Pancreas (tissue), 10 donors: ENCODE measurements at places on chromosomes 1 and 21. TPM values are rescaled to one million over a fixed set of nuclear protein-coding genes. Genes with fewer than 3 reads are reported as not detected.

- no peaks in the 10 kb centered on the region for H3K4me1 ChIP-seq
- H3K27me3 ChIP-seq: no peaks in the 10 kb centered on the region
- DNase-seq: no peak
- no peak overlapping the region for H3K4me3 ChIP-seq
- H3K27ac ChIP-seq: no peak overlapping the region
Measured at GRCh38 chr1:59083946-59084865, 212.7 kb upstream of the FGGY start.

GRCh38 chr1:151311589-151312331 lies 15.5 kb downstream of the PI4KB start:
- peak; percentile 45 for DNase-seq
- no peak overlapping the region for H3K4me3 ChIP-seq
- no peaks in the 10 kb centered on the region for H3K4me1 ChIP-seq
- peak overlapping the region; percentile 62 for H3K27ac ChIP-seq
- peaks cover 38% of the 10 kb centered on the region for H3K36me3 ChIP-seq
- H3K27me3 ChIP-seq: no peaks in the 10 kb centered on the region

DNA sequence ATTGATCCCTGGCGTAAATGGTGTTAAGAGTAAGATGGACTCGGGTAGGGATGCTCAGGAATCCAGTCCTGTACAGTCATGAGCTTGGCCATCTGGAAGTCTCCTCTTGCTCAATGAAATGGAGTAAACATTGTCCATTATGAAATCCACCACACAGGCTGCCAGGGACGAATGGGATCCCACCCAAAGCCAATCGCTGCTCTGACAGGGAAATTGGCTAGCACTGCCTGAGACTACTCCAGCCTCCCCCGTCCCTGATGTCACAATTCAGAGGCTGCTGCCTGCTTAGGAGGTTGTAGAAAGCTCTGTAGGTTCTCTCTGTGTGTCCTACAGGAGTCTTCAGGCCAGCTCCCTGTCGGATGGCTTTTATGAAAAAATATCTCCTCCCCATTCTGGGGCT lies at the start of gene HSD11B1:
Gene HSD11B1, plus strand, starts transcription at position 263 of the 400 bp plus-strand sequence. Its CDS starts 97 bp downstream, at position 360.
- no peaks in the 10 kb centered on the region for H3K27me3 ChIP-seq
- H3K4me1 ChIP-seq: no peaks in the 10 kb centered on the region
- H3K36me3 ChIP-seq: no peaks in the 10 kb centered on the region
- no peak within 1 kb of the TSS for H3K4me3 ChIP-seq
- no peak within 1 kb of the TSS for H3K27ac ChIP-seq

- no peak for DNase-seq
- no peaks in the 10 kb centered on the region for H3K4me1 ChIP-seq
- H3K4me3 ChIP-seq: no peak overlapping the region
- H3K36me3 ChIP-seq: no peaks in the 10 kb centered on the region
- no peaks in the 10 kb centered on the region for H3K27me3 ChIP-seq
Measured at GRCh38 chr1:100924212-100924611, 28.3 kb downstream of the SLC30A7 start.

DNA sequence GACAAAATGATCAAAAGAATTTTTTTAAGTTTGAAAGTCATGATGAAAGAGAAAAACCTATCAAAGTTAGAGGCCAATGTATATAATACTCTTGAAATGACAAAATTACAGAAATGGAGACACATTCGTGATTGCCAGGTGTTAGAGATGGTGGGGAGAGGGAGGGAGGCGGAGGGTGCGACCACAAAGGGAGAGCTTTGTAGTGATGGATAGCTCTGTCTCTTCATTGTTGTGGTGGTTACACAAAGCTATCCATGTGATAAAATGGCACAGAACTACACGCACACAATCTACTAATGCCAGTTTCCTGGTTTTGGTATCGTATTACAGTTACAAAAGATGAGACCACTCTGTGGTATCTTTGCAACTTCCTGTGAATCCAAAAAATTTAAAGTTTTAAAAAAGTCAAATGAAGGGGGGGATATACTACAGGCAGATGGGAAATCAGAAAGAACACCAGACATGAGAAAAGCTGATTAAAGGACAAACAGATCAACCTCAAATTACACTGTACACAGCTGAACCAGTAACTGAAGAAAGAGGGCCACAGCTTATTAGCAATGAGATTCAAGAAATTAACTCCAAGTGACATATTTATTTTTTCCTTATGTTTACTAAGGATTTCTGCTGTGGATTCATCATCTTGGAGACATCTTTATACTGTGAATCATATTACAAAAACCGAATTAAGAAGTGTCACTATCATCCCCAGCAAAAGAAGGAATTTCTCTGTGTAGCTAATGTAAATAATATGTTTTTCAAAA lies 199.1 kb downstream of the SLC45A1 start:
- peaks cover 4% of the 10 kb centered on the region for H3K4me1 ChIP-seq
- H3K36me3 ChIP-seq: no peaks in the 10 kb centered on the region
- H3K27ac ChIP-seq: no peak overlapping the region

GRCh38 chr1:221725735-221726672 lies 15.9 kb downstream of the DUSP10 start:
- no peaks in the 10 kb centered on the region for H3K36me3 ChIP-seq
- peaks cover 20% of the 10 kb centered on the region for H3K4me1 ChIP-seq
- DNase-seq: no peak
- H3K27me3 ChIP-seq: no peaks in the 10 kb centered on the region
- H3K4me3 ChIP-seq: no peak overlapping the region

DNA sequence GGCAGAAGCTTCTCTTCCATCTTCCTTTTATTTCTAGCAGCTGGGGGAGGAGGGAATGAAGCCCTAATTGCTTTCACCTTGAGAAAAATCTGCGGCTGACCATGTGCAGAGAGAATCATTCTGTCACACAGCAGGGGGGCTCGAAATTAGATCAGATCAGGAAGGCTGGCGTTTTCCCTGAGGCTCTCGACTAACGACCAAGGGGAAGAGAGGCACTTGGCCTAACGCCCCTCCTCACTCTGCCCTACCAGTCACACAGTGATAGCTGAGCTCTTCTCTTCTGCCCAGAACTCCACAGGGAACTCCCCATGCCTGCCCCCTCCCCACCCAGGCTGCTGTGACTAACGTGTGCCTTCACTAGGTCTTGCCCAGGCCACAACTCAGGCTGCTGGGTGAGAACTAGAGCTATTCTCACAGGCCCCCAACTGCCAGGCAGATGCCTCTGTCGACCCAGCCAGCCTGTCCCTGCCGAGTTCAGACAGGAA lies 26.5 kb upstream of the KHDRBS1 start:
- H3K36me3 ChIP-seq: no peaks in the 10 kb centered on the region
- DNase-seq: no peak
- H3K27ac ChIP-seq: no peak overlapping the region
- H3K4me3 ChIP-seq: no peak overlapping the region
- no peaks in the 10 kb centered on the region for H3K27me3 ChIP-seq

DNA sequence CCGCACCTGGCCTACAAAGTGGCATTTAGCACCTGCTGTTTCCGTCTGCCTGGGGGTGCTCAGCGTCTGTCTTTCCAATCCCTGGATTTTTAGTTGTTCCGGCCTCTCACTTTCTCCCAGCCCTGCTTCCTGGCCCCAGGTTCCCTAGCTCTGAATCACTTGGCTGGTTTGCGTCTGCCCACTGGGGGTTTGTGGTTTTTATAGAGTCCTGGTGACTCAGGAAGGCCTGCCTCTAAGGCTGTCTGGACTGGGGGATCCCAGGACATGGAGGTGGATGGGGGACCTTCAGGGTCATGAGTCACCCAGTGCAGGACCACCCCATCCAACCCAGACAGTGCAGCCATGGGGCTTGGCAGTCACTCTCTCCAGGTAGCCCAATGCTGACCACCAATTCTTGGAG lies 53.5 kb downstream of the MRPL37 start:
- H3K4me3 ChIP-seq: no peak overlapping the region
- H3K27me3 ChIP-seq: no peaks in the 10 kb centered on the region
- no peaks in the 10 kb centered on the region for H3K36me3 ChIP-seq
- no peaks in the 10 kb centered on the region for H3K4me1 ChIP-seq

- DNase-seq: no peak
- H3K27ac ChIP-seq: no peak overlapping the region
- H3K4me1 ChIP-seq: no peaks in the 10 kb centered on the region
- no peaks in the 10 kb centered on the region for H3K27me3 ChIP-seq
- no peaks in the 10 kb centered on the region for H3K36me3 ChIP-seq
Measured at GRCh38 chr1:11728126-11728806, 7.7 kb upstream of the AGTRAP start.

- no peak overlapping the region for H3K27ac ChIP-seq
- no peaks in the 10 kb centered on the region for H3K4me1 ChIP-seq
- H3K36me3 ChIP-seq: no peaks in the 10 kb centered on the region
- no peaks in the 10 kb centered on the region for H3K27me3 ChIP-seq
Measured at GRCh38 chr1:87686136-87686495, 357.4 kb downstream of the LMO4 start.

DNA sequence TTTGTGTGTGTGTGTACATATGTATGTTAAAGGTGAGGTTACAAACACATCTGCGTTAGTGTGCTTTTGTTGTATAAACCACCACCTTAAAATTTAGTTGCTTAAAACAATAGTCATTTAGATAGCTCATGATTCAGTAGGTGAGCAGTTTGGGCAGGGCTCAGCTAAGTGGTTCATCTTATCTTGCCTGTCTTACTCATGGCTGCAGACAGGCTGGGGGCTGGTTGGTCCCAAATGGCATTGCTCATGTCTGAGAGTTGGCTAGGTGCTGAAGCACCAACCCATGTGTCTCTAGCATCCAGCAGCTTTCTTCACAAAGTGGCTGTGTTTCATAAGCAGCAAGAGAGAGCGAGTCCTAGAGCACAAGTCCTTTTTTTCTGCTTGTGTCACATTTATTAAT lies 91.4 kb downstream of the MACF1 start:
- no peak for DNase-seq
- H3K4me1 ChIP-seq: peaks cover 21% of the 10 kb centered on the region
- H3K27me3 ChIP-seq: no peaks in the 10 kb centered on the region
- H3K36me3 ChIP-seq: no peaks in the 10 kb centered on the region
- no peak overlapping the region for H3K4me3 ChIP-seq
- no peak overlapping the region for H3K27ac ChIP-seq

- no peaks in the 10 kb centered on the region for H3K36me3 ChIP-seq
- H3K27ac ChIP-seq: no peak overlapping the region
- no peak for DNase-seq
- H3K4me1 ChIP-seq: no peaks in the 10 kb centered on the region
- H3K4me3 ChIP-seq: no peak overlapping the region
- H3K27me3 ChIP-seq: no peaks in the 10 kb centered on the region
Measured at GRCh38 chr1:204706838-204707509, 21.4 kb upstream of the LRRN2 start.

DNA sequence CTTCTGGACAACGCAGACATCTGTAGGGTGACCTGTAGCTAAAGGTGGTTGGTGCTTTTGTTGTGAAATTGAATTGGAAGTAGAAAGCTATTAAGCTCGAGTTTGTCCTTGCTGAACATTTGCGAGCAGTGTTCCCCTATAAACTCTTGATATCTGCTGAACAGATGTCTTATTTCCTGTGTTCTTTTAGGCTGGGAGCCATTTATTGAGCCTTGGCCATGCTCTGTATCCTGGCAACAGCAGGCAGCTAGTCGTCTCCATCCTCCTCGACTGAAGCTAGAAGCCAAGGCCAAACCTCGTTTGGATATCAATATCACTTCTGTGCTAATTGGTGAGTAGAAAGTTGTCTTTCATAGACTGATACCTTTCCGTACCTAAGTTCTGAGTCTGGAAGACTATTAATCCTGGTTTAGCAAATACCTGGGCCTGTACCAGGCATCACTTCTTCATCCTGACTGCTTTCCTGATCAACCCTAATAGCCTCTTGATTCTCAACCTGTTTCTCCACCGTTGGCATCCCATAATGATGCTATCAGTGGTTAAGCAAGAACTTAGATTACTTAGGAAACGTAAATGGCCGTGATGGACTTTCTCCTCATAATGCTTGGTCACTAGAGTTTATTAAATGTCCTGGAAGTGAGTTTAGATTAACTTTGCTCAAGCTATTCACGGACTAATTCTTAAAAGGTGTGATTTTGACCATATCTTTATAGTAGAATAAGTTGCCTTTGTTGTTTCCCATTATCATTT lies 103.4 kb downstream of the VPS13D start:
- peaks cover 65% of the 10 kb centered on the region for H3K4me1 ChIP-seq
- peak overlapping the region; percentile 83 for H3K27ac ChIP-seq
- no peak overlapping the region for H3K4me3 ChIP-seq
- H3K27me3 ChIP-seq: no peaks in the 10 kb centered on the region

DNA sequence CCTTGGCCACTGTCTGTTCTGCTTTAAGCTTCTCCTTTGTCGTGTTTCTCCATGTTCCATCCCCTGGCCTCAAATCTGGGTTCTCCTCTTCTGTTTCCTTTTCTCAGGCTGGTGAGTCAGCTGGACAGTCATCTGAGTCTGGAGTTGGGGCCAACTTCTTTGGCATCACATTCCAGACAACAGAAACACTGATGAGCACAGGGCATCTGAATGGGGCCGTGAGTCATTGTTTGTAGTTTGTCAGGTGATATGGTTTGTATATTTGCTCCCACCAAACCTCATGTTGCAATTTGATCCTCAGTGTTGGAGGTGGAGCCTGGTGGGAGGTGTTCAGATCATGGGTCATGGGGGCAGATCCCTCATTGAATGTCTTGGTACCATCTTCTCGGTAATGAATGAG lies 14.3 kb upstream of the OLIG2 start:
- H3K4me1 ChIP-seq: no peaks in the 10 kb centered on the region
- no peaks in the 10 kb centered on the region for H3K27me3 ChIP-seq
- H3K36me3 ChIP-seq: no peaks in the 10 kb centered on the region
- H3K27ac ChIP-seq: peak overlapping the region; percentile 17
- DNase-seq: no peak

- no peaks in the 10 kb centered on the region for H3K36me3 ChIP-seq
- DNase-seq: no peak
- H3K27ac ChIP-seq: no peak overlapping the region
- no peaks in the 10 kb centered on the region for H3K4me1 ChIP-seq
- H3K27me3 ChIP-seq: no peaks in the 10 kb centered on the region
- H3K4me3 ChIP-seq: no peak overlapping the region
Measured at GRCh38 chr1:224554620-224555259, 61.4 kb upstream of the CNIH3 start.

GRCh38 chr1:99645203-99645602 lies 710 bp upstream of the PALMD start:
- no peaks in the 10 kb centered on the region for H3K4me1 ChIP-seq
- no peaks in the 10 kb centered on the region for H3K27me3 ChIP-seq
- no peaks in the 10 kb centered on the region for H3K36me3 ChIP-seq
- H3K4me3 ChIP-seq: no peak overlapping the region
- DNase-seq: no peak

GRCh38 chr1:77040826-77041225 lies 173.5 kb downstream of the ST6GALNAC5 start:
- no peak overlapping the region for H3K27ac ChIP-seq
- H3K4me1 ChIP-seq: no peaks in the 10 kb centered on the region
- H3K36me3 ChIP-seq: no peaks in the 10 kb centered on the region
- no peak overlapping the region for H3K4me3 ChIP-seq
- no peaks in the 10 kb centered on the region for H3K27me3 ChIP-seq

The RGS5 gene
- 10.0 TPM for total RNA-seq

The SPRR2B gene
- total RNA-seq: not detected

The UQCRHL gene
- total RNA-seq: 0.87 TPM

The CYB561D1 gene
- total RNA-seq: 8.5 TPM

The STUM gene
- total RNA-seq: 0.32 TPM

The SPATA46 gene
- total RNA-seq: not detected

The SPRR2F gene
- total RNA-seq: 0.35 TPM

The POU3F1 gene
- total RNA-seq: 0.57 TPM
